Right hindlimb (tissue), 1 donor: ENCODE measurements at places on chromosomes 2 and 18.

GRCh38 chr2:172677363-172677762 is 58.3 kb upstream of the RAPGEF4 start:
- DNase-seq = peak; percentile 33

- DNase-seq = no peak
These were observed 296.3 kb upstream of the KCNJ3 start for GRCh38 chr2:154402213-154402612.

DNA sequence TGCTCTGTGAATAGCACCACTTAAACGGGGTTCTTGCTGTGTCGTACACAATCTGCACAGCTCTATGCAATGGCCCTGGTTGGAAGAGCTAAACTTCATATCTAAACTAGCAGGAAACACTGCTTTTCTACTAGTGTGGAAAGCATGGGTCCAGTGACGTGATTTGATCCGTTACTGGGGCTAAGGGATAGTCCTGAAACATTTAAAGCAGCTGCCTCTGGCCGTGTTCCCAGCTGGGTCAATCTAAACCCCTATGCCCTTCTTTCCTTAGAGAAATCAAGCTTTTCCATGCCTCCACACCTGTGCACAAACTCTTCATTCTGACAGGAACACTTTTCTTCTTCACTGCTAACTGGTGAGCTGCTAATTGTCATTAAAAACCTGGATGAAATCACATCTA is 5.4 kb upstream of the IGFBP5 start:
- peak; percentile 63 for DNase-seq

DNA sequence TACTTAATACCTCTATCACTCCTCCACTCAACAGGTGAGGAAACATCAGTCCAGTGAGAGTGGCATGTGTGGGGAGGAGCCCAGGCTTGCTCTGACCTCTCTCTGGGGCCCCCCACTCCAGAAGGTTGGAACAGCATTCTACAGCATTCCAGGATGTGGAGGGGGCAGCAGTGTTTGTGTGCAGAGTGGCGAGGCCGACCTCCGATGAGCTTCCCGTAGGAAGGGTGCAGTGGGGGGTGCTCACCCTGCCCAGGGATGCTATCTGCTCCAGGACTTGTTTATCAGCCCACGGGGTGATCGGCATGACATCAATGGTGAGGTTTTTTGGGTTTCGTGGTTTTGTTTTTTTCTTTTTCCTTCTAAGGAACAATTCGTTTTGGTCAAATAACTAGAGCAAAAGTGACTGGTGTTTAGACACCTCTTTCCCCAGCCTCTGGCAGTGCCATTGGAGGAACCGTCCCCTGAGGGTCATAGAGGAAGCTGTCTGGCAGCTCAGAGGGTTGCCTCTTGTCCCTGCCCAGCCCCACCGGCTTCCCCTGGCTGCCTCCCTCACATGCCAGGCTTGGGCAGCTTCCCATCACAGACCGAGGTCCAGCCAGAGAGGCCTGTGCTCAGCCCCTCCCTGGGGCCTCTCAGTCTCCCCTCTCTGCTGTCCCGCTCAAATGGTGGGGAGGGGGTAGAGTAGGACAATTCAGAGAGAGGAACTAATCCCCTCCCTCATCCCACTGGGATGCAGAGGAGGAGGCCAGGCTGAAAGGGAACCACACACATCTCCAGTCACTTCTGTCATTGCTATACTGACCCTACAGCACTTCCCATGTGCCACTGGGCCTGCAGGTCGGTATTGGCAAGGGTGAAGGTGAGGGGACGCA is 96.5 kb downstream of the ZFP36L2 start:
- no peak for DNase-seq

DNA sequence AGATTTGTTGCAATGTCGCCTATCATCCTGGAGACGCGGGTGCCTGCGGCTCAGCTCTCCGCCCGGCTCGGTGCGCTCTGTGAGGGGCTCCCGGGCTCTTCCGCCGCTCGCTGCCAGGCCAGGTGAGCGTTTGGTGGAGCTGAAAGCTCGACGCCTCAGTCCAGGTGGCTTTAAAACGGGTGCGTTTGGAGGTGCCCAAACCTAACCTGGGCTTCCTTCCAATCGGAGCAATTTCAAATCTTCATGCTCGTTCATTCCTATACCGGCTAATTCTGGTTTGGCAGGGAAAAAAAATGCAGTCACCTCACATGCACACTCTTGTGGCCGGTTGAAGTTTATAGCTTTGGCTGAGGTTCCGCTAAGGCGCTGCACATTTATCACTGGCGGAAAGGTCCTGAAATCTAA is at the start of gene SLC16A14:
Gene SLC16A14, minus strand, starts transcription at position 274 of the 405 bp plus-strand sequence. CDS start 9,572 bp downstream, outside the sequence.
- peak; percentile 66 for DNase-seq

DNA sequence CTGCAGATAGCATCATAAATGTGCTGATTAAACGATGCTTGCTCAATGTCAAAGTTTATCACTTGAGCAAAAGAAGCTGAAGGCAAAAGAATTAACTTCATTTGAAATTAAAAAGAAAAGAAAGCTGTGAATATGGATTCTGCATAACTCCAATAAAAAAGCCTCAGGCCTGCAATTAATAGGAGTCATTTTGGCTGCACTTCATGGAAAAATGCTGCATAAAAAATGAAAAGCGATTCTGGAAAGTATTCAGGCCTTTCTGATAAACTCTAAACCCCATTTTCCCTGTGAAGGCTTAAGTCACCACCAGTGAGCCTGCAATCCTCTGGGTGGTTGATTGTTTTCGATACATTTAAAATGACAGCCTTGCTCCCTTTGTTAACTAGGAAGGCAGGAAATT is 1793.4 kb downstream of the SUCLG1 start:
- DNase-seq = no peak

DNA sequence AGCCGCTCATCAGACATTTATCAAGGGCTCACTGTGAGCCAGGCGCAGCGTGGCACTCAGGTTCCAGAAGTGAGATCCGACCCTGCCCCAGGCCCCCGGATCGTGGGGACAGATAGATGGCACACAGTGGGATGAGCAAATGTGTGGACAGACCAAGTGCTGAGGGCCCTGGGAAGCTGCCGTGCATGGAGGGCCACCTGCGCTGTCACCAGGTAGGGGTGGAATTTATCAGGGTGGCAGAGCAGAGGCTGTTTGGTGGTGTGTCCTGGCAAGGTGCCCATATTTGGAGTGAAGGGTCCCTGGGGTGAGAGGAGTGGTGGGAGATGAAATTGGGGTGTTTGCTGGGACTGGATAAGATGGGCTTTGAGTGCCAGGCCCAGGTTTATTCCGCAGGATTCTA is 92.8 kb upstream of the HS6ST1 start:
- peak; percentile 6 for DNase-seq

- DNase-seq = no peak
These were observed 78.3 kb upstream of the TLK1 start for GRCh38 chr2:171238946-171239345.

DNA sequence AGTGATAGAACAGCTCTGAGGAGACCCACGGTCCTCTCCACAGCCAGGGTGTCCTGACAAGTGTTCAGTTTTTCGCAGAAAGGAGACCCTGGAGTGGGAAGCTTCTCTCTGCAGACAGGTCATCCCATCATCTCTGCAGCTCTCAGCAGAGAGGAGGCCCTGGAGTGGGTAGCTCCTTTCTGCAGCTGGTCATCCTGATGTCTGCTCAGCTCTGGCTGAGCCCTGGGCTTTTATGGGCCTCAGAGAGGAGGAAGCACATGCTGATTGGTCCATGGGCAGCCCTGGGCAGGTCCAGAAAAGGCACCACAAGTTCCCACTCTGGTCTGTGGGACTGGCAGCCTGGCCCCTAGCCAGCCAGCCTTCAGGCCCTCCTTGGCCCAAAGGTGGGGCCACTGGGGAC is 72.3 kb upstream of the ST3GAL5 start:
- DNase-seq = no peak

- DNase-seq = no peak
These were observed 29.9 kb downstream of the TTC32 start for GRCh38 chr2:19871836-19872235.

- DNase-seq = no peak
These were observed 383.4 kb downstream of the PTPRM start for GRCh38 chr18:7950380-7951136.

DNA sequence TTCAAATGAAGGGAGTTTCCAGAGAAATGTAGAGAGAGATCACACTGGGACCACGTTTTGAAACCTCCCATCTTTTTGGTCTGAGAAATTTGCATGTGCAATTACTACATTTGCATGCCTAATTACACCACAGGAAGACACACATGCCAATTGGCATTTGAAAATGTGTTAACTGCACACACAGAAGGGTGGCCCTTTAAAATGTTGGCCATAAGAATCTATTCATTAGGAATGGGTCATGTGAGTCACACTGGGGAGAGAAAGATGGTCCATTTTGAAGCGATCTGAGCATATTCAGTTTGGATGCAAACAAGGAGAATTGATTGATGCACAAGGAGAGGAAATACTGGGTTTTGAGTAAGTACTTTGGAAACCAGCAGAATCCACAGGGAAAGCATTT is 1407.1 kb upstream of the ACVR2A start:
- DNase-seq = no peak

DNA sequence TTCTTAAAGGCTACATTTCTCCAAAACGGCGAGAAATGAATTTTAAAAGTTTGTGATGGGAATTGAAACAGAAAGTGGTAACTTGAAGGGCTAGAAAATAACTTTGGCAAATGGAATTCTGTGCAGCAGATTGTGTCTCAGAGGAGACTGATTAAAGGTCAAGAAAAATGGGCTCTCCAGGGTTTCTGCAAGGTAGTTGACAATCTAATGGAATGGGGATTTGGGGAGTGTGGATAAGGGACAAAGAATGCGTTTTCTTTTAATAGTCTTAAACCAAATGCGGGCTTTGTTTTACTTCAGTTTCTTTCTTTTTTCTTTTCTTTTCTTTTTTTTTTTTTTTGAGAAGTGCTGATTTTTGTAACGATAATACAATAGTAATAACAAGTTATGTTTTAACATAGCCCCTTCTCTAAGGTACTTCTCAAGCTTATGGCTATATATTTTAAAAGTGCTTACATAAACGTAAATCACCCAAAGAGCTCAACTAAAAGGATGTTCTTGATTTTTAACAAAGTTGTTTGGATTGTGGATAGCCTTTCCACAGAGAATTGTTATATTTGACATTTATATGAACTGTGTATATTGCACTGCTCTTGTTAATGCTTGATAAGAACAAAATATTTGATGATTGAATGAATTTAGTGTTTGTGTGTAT is 36.6 kb downstream of the CAMKMT start:
- DNase-seq = no peak

- DNase-seq = no peak
These were observed 37.0 kb downstream of the INO80C start for GRCh38 chr18:35460736-35461161.

GRCh38 chr2:152499896-152500735 is 165.1 kb downstream of the FMNL2 start:
- no peak for DNase-seq

DNA sequence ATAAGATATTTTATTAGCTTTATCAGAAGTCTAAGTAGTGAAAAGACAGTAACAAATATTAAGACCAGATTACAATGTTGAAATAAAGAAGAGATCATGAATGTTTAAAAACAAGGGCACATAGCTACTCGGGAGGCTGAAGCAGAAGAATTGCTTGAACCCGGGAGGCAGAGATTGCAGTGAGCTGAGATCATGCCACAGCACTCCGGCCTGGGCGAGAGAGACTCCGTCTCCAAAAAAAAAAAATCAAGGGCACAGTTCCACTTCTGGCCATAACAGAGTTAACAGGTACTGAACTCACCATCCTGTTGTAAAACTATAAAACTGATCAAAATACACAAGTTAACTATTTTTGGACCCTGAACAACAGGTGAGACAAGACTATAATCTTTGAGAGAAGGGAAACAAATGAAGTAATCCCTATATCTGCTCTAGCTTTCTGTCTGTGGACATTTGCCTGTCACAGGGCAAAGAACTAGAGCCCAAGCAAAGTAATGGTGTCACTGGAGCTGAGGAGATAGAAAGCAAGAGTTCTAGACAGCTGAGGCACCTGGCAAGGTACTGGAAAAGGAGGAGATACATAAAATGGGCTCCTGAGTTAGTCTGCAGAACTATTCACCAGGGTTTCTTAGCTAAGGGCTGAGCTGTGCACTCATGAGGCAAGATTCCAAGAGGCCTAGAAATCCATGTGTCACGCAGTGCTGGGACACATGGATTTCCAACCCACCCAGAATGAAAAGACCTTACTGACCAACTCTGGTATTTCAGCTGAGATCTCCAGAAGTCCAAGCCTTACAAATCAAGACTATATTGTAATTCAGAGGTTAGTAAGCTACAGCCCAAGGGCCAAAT is 15.2 kb downstream of the MMADHC start:
- DNase-seq = no peak

GRCh38 chr2:76009484-76009883 is 298.8 kb upstream of the GCFC2 start:
- no peak for DNase-seq

DNA sequence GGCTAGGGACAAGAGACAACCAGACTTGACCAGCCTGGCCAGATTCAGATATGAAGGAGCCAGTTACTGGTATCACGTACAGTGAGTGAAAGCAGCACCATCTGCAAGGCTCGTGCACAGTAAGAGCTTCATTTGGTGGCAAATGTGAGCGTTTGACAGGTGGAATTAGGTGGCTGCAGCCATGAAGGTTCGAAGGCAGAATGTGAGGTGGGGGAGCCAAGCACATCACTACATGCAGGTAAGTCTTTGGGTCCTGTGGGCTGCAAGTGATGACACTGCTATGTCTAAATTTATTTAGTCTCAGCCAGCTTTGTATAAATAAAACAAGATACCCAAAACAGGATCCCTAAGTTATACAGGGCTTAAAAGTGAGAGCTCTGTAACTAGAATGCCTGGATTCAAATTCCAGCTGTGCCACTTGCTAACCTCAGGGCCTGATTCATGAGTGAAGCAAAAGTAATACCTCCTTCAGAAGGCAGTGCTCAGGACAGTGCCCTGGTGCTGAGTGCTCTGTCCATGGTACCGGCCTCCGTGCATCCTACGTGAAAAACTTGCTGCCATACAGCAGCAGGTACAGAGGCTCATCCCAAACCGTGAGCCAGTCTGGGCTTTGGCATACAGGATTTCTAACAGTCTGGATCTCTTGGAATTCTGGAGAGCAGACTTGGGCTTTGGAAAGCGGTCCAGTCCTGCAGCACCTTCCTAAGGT is 18.6 kb downstream of the DDX18 start:
- DNase-seq = peak; percentile 45

- no peak for DNase-seq
These were observed 360.1 kb upstream of the RND3 start for GRCh38 chr2:150847578-150847977.

GRCh38 chr18:25818505-25818904 is 271.9 kb downstream of the SS18 start:
- no peak for DNase-seq

- DNase-seq = no peak
These were observed 4.6 kb downstream of the MRPL33 start for GRCh38 chr2:27776097-27776496.

DNA sequence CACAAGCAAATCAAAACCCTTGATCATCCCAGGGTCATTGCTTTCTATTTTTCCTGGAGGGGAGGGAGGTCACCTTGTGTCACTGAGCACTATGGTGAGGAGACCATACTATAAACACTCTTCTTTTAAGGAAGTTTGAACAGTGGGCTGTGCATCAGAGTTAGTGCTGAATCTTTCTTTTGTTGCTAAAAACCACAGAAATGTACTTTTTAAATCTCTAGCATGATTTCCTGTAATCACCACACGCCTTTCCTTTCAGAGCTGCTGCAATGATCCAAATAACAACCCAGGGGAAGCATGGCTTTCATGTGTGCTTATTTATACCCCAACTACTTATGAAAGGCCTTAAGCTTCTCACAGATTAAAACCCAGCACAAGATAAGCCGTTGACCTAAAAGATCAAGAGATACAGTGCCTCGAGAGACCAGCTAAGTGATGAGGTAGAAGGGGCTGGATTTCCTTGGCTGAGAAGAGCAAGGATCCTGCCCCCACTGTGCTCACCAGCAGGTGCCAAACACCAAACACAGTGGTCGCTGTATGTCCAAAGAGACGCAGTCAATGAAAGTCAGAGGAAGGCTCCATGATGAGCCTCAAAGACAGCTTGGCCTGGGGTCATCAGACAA is 34.7 kb downstream of the TRABD2A start:
- DNase-seq = no peak
